NCI-H510A (cell line): ENCODE measurements at places on chromosomes 4 and X.

DNA sequence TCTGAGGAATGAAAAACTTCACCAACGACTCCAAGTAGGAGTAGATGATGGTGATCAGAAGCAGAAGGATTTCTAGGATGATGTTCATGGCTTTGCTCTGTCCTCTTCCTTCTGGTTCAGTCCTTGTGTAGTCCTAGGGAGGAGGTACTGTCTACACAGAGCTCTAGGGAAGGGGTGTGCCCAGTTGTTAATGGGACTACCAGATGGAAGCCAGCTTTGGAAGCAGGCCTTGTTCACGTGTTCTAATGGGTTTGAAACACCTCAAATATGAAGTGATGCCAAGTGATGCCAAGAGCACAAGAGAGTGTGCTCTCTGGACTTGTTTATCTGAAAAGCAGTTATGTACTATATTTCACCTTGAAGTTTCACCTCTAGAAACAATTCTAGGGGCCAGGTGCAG is at the start of gene HSD17B13:
TSS of gene HSD17B13 (minus strand) at position 129 of the 400 bp plus-strand sequence. CDS start at position 88, 41 bp downstream.
- DNase-seq, result no peak

GRCh38 chr4:183356173-183356830 is 34.1 kb upstream of the CLDN24 start:
- no peak for DNase-seq

GRCh38 chr4:168337550-168337940 is 19.0 kb upstream of the DDX60 start:
- no peak for DNase-seq

DNA sequence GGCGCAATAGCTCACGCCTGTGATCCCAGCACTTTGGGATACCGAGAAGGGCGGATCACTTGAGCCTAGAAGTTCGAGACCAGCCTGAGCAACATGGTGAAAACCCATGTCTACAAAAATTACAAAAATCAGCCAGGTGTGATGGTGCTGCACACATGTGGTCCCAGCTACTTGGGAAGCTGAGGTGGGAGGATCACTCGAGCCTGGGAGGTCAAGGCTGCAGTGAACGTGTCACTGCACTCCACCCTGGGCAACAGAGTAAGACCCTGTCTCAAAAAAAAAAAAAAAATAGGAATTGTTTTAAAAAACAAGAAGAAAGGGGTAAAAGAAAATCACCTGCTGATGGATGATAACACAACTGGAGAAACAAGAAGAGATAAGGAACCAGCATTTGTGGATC is 38.8 kb downstream of the CHIC2 start:
- no peak for DNase-seq

- DNase-seq, result no peak
These were observed 179.1 kb downstream of the CBR4 start for GRCh38 chr4:168830777-168831512.

DNA sequence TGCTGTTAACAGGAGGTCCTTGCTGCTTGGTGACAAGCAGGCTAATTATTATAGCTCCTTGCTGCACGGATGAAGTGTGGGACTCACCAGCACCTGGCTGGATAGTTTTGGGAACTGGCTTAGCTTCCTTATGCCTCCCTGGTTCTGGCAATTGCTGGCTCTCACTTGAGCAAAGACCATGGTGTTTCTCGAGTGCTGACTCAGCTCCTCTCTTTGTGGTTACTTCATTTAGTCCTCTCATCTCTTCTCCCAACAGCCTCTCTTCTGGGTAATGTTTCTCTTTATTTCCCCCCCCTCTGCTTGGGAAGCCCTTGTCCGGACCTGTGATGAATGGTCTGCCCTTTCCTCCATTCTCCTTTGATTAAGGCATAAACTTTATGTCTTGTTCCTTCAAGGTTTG is 100.4 kb downstream of the CBLL2 start:
- DNase-seq, result no peak

- no peak for DNase-seq
These were observed 94.5 kb upstream of the EOLA2 start for GRCh38 chrX:150032742-150033141.

GRCh38 chr4:100056701-100057100 is 106.6 kb upstream of the H2AZ1 start:
- no peak for DNase-seq

DNA sequence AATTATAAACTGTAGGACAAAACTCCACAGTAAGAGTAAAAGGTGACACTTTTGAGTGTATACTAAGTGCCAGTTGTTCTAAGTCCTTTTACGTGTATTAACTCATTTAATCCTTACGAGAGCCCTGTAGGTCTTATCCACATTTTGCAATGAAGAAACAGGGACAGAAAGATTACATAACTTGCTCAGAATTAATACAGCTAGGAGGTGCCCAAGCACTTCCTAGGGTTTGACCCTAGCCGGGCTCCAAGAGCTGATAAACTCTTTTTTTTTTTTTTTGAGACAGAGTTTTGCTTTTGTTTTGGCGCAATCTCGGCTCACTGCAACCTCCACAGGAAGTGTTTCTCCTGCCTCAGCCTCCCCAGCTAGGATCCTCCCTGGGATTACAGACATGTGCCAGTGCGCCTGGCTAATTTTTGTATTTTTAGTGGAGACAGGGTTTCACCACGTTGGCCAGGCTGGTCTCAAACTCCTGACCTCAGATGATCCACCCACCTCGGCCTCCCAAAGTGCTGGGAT is 110.4 kb downstream of the UBE2K start:
- DNase-seq, result no peak

DNA sequence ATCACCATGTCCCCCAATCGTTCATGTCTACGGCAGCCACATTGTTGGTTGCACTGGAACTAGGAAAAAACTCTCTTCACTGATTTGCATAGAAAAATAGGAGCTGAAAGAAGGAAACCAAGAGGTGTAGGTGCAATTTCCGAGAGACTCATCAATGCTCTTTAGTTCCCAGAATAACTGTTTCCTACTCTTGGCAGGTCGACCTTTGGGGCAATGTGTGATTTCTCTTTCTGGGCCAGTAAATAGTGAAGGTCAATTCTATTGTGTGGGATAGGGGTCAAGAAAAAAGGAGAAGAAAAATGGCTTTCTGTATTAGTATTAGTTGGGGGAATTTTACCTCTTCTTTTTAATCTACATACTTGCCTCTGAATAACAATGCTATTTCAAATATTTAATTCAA is 55.9 kb upstream of the PDE5A start:
- no peak for DNase-seq

DNA sequence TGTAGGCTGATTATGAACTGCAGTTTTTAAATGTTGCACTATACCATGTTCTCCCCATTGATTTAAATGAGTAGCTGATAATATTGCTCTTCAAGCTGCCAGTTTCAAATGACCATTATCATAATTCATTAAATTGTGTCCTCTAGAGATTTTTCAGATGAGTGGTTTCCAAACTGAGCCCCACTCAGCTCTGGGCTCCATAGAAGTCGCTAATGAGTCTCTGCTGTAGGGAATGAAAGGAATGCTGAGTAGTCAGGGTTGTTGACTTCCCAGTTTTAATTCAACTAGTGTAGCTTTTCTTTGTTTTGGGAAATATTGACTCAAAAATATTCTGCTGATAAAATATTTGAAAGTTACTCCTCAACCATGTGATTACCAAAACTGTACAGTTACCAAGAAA is 1081.1 kb downstream of the ARAP2 start:
- DNase-seq, result no peak

DNA sequence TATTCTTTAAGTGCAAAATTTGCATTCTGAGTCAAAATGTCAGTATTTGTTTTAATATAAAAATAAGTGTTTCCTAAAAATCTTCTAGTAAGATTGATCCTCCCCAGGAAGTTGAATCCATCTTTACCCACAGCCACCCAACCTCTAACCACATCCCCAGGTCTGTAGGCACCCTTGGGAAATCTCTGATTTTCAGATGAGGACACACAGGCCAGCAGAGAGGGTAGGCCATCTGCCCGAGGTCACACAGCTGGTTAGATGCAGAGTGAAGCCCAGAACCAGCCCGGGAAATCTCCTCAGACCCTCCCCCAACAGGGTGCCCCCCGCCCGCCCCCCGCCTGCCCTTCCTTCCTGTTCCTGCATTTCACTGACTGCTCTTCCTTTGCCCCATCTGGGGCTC is 277.5 kb downstream of the FBXW7 start:
- DNase-seq, result no peak

DNA sequence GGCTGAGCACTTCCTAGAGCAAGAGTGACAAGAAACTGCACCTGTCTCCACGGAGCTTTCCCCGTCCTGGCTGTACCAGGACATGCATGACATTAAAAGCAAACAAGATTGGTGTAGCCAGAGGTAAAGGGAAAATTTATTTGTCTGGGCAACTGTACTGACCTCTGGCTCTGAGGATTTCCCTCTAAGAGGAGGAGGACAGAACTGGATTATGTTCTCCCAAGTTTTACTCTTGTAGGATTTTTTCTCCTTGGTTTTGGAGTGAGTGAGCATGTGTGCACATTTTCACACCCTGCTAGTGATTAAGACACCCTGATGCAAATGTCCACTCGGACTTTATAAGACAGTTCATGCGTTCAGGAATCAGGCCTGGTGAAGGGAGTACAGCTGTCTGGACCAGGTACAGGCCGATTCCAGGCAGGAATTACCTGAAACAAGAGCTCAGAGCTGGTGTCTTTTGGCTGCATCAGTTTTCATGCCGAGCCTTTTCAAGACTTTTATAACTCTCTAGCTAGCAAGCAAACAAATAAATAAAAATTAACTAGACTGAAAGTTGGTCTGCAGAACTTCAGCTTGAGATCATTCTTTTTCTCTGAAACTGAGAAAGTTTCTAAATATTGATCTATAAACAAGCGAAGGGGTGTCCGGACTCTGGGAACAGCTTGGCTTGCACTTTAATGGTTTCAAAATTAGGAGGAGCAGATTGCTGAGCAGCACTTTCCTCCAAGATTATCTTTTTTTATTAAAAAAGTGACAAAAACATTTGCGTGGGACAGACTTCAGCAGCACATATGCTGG is 51.3 kb upstream of the SPRY1 start:
- DNase-seq, result no peak

- DNase-seq, result no peak
These were observed 935.0 kb upstream of the INTU start for GRCh38 chr4:126697748-126698147.

DNA sequence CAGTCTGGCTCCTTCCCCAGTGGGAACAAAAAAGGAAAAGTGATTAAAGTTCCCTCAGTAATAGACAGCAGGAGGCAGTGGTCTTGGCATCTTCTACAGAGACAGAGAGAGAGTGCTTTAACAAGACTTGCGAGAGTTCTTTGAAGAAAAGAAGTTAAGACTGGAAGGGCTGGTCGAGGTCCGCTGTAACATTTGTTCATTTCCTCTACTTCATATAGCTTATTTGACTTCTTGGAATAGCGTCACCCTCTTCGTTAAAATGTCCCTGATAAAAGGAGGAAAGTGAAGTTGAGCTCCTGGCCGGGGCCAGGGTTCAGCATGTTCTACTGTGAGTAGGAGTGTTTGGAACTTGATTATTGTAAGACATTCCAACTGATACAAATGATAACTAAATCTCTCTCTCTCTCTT is 179.8 kb downstream of the SLIT2 start:
- no peak for DNase-seq

GRCh38 chr4:128060121-128060698 is 902 bp upstream of the LARP1B start:
- DNase-seq, result no peak

GRCh38 chrX:75546724-75547511 is 24.1 kb upstream of the ZDHHC15 start:
- DNase-seq, result no peak

- no peak for DNase-seq
These were observed 45.5 kb upstream of the CLNK start for GRCh38 chr4:10730019-10730418.

DNA sequence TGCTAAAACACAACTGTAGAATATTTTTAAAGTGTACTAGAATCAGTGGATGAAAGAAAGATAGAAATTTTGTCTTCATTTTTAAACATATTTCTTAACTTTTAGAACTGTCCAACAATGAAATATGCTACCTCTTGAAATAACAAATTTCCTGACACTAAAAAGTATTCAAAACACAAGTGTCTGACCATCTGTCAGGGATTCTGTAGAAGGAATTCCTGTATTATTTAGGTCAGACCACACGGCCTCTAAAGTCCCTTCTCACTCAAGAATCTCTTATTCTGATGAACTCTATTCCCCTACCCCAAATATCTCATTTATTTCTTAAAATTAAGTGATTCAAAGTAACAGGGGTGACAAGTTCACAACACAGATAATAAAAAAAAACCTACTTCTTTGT is 99.1 kb downstream of the MAML3 start:
- no peak for DNase-seq

- DNase-seq, result no peak
These were observed 3.1 kb upstream of the BCORL1 start for GRCh38 chrX:129979207-129979920.

DNA sequence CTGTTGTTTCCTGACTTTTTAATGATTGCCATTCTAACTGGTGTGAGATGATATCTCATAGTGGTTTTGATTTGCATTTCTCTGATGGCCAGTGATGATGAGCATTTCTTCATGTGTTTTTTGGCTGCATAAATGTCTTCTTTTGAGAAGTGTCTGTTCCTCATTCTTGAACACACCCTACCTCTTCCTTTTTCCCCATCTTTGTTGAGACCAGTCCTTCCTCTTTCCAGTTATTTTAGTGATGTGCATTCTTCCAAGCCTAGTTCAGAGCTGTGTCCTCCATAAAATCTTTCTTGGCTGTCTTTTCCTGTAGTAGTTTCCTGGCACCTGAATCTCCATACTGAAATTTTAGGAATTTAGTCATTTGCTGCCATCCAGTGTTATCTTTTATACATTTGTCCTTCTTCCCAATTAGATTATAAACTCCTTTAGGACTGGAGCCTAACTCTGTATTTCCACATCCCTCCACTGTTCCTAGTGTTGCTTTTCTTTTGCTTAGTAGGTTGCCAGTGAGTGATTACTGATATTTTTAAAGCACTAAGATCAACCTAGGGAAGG is 11.4 kb downstream of the FHIP1A start:
- DNase-seq, result no peak
